ENCODE measurements at places on chromosomes 5 and 9.

DNA sequence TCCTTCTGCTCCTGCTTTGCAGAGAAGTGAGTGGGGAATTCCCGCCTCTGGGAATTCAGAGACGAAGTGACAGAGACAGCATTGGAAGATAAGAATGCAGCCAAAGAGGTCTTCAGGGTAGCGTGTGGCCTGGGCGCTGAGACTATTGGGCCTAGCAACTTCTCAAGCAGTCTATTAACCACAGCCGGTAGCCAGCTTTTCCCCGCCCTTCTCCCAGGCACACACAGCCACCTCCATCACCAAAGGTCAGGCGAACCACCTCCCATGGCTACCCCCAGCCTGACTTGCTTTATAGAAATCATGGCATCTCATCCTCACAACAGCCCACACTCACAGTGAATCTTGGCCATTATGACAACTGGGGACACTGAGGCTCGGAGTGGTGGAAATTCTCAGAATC lies 124.2 kb downstream of the KCNIP1 start:
- DNase-seq: no peak

DNA sequence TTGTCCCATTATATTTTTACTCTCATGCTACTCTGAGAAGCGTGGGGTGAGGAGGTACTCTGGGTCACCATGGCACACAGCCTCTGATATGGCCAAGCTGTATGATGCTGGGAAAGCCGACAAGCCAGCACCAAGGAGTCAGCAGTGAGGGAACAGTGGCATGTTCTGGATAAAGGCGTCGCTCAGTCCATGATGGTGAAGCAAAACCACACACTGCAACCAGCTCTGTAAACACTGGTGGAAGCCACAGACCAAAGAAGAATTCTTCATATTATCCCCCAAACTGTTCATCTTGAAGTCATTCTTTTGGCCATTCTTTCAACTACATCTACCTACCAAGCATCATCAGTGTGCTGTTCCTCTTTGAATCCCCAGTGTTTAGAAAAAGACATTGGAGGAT lies 264.6 kb downstream of the ARHGEF28 start:
- DNase-seq: no peak

- DNase-seq: no peak
Observed at GRCh38 chr5:67038817-67039603, 157.6 kb downstream of the CD180 start.

GRCh38 chr9:87793292-87793691 lies 67.4 kb downstream of the CTSL start:
- DNase-seq: no peak

Data from stimulated activated CD4-positive, alpha-beta T cell treated with anti-CD3 and anti-CD28 coated beads, TNF-alpha, amount 100 ng/mL, for 24 hours (primary cell).